Neural progenitor cell (in vitro differentiated cells): ENCODE measurements at places on chromosomes 5 and 9. TPM values are rescaled to one million over a fixed set of nuclear protein-coding genes. Genes with fewer than 3 reads are reported as not detected.

Gene FOXD4L3
- total RNA-seq = not detected in 2 replicates

Gene ACSL6
- total RNA-seq = not detected in 2 replicates

Gene DNAH5
- 0.39 and 0.62 TPM in 2 replicates for total RNA-seq

Gene NUTM2F
- total RNA-seq = 0.22 TPM in 1 of 2 replicates, not detected in the other

Gene RNF44
- total RNA-seq = 11.7 and 38.7 TPM in 2 replicates

Gene GAPT
- total RNA-seq = not detected in 2 replicates

Gene SNCB
- 1.1 TPM in 1 of 2 replicates, not detected in the other for total RNA-seq

Gene TAF11L10
- not detected in 2 replicates for total RNA-seq

Gene SLC25A2
- 0.22 and 0.96 TPM in 2 replicates for total RNA-seq

Gene CBY3
- not detected in 2 replicates for total RNA-seq

Gene PCDHB3
- total RNA-seq = 5.6 and 6.7 TPM in 2 replicates

Gene OLFML2A
- total RNA-seq = 3.1 and 9.0 TPM in 2 replicates

Gene PLPP7
- total RNA-seq = 5.4 and 11.5 TPM in 2 replicates

Gene PCDHB16
- 4.0 and 4.5 TPM in 2 replicates for total RNA-seq

Gene GFPT2
- 18.9 and 20.3 TPM in 2 replicates for total RNA-seq

Gene ZFP2
- 6.8 and 14.5 TPM in 2 replicates for total RNA-seq

Gene SLC22A4
- 0.06 and 0.09 TPM in 2 replicates for total RNA-seq

Gene FAM114A2
- total RNA-seq = 13.2 and 19.9 TPM in 2 replicates

Gene NUDT2
- total RNA-seq = 23.4 and 33.1 TPM in 2 replicates
